ENCODE measurements at places on chromosomes 2 and 18.

- DNase-seq = no peak
Measured at GRCh38 chr2:212344131-212344530, 194.5 kb downstream of the ERBB4 start.

- DNase-seq = no peak
Measured at GRCh38 chr2:168322325-168323007, 75.1 kb upstream of the STK39 start.

DNA sequence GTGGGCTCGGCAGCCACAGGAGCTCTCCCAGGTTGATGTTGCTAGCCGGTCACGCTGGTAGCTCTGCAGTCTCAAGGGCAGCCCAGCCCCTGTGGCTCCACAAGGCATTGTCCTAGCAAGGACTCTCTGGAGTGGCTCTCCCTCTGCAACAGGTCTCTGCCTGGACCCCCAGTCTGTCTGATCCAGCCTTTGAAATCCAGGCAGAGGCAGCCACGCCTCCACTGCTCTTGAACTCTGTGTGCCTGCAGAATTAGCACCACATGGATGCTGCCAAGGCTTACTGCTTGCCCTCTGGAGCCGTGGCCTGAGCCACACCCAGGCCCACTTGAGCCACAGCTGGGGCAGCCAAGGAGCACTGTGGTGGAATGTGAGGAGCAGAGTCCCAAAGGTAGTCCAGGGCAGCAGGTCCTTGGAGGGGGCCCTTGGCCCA, 43.0 kb upstream of the FAHD2A start:
- DNase-seq = no peak

- peak; percentile 27 for DNase-seq
Measured at GRCh38 chr2:120783371-120783791, 47.7 kb downstream of the GLI2 start.

DNA sequence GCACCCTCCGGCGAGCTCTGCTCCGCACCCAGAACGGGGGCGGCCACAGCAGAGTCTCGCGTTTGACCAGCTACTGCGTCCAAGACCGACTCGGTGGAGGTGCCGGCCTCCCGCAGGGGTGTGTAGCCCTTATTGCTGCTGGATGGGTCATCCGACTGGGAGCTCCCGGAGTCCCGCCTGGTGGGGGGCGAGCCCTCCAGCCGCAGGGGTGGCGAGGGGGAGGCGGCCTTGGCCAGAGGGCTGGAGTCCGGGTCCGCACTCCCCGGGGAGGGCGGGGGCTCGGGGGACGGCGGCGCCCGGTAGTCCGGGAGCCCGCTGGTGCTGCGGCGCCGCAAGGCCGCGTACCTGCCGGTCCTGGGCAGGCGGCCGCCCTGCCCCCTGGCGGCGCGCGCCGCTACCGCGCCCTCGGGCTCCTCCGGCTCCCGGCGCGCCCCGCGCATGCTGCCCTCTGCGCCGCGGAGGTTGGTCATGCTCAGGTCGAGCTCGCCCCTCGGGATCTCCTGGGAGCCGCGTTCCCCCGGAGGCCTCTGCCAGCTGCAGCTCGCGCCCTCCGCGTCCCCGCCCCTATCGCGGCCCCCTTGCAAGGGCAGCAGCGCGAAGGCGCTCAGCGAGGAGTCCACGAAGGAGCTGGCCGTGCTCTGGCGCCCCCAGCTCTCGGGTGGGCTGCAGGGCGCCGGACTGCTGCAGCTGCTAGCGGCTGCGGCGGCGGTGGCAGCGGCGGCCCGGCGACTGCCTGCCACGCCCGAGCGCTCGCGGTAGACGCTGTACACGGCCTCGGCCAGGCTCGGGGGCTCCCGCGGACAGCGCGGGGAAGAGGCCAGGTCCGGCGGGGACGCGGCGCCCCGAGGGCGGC, 4.8 kb downstream of the TMEM200C start:
- peak; percentile 11 for DNase-seq

GRCh38 chr2:1607236-1607920, 136.9 kb downstream of the PXDN start:
- no peak for DNase-seq

DNA sequence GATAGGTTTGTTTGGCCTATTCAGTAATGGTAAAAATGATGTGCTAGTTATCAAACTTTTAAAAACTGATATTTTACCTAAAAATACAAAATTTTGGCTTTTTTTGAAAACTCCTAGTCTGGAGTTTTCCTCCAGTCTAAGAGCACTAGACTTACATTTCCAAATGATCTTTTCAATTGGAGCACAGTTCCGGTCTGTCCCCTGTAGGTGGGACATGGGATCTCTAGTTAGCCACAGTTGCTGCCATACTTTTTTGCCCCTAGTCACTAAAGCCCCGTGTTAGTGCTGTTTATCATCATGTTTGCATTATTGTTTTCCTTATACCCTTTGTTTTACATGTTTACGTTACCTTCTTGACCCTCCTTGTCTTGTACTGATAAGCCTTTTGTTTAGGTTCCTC, 52.4 kb downstream of the RELCH start:
- no peak for DNase-seq

All from hematopoietic multipotent progenitor cell treated with erythropoietin and hydrocortisone succinate and interleukin-3 and kit ligand, for 8 days (in vitro differentiated cells).